ENCODE measurements at places on chromosomes 5 and 9. TPM values are rescaled to one million over a fixed set of nuclear protein-coding genes. Genes with fewer than 3 reads are reported as not detected.

DNA sequence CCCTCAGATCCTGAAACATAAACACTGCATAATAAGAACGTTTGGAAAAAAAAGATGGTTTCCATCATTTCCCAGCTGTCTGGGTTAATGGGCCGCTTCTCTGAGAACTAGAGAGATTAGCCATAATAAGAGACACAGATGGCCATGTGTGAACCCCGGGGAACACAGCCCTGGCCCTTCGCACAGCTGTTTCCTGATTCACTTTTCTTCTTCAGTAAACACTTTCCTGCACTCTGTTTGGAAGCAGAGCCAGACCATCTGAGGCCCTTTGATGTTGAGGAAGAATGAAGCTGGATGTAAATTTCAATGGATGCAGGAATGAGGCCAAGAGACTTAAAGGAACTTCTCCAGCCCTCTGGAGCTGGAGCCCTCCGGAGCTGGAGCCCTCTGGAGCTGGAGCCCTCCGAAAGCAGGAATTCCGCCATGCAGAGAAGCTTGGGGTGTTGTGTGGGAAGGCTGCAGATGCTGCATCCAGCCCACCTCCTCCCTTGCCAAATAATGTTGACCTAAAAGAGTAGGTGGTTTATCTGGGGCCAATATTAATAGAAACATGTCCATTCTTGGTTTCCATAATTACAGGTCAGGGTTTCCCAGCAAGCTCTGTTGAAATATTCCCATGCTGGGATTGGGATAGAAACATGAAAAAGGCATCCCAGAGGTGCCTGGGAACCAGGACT is 218.9 kb downstream of the NXNL2 start:
- no peak for DNase-seq

DNA sequence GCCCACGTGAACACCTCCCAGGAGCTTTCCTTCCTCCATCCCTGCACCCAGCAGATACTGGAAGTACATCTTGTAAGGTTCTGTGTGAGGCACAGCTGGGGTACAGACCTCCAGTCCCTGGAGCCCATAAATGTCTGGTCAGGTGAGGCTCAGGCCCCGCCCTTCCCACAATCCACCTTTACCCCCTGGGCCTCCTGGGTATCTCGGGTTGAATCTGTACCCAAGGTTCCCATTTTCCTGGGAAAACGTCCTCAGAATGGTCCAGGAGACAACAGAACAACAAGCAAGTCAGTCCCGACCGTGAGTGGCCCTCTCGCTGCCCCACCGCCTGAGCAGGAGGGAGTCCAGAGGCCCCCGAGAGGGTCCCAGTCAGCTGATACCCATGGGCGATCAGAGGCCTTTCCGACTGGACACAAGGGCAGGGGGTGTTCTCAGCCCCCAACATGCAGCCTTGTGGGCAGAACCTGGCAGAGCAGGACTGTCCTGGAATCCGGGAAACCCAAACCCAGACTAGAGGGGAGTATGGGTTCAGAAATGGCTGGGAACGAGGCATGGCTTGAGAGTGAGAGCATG is 4.3 kb downstream of the SPATA31E1 start:
- DNase-seq: no peak

GRCh38 chr9:83132768-83133167 is 69.8 kb upstream of the RASEF start:
- no peak for DNase-seq

The MRPL41 gene
- 50.6 TPM for total RNA-seq

The GMCL2 gene
- not detected for total RNA-seq

The TAS2R1 gene
- not detected for total RNA-seq

Data from mammary epithelial cell (primary cell).